Activated CD8-positive, alpha-beta memory T cell treated with anti-CD3 and anti-CD28 coated beads for 1 hour (primary cell): ENCODE measurements at places on chromosomes 11 and 22.

GRCh38 chr11:102552447-102553194 is 22.1 kb upstream of the MMP7 start:
- no peak for DNase-seq

DNA sequence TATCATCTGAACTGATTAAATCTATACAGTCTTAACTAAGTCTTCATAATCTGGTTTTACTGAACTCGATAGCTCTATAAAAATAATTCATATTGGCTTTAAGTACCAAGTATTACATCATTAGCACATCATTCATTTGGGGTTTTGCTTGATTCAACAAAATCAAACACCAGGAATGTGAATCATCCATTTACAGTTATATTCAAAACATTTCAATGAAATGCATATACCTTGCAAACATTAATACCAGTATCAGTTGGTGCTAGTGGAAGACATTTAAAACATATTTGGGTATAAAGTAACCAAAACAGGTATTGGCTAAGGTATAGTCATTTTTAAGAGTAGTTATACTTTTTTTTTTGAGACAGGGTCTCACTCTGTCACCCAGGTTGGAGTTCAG is 12.2 kb upstream of the CCDC89 start:
- no peak for DNase-seq

- no peak for DNase-seq
These were observed 5.5 kb upstream of the KCNJ1 start for GRCh38 chr11:128872594-128872993.

GRCh38 chr11:57787920-57788702 is 26.5 kb downstream of the CTNND1 start:
- no peak for DNase-seq

DNA sequence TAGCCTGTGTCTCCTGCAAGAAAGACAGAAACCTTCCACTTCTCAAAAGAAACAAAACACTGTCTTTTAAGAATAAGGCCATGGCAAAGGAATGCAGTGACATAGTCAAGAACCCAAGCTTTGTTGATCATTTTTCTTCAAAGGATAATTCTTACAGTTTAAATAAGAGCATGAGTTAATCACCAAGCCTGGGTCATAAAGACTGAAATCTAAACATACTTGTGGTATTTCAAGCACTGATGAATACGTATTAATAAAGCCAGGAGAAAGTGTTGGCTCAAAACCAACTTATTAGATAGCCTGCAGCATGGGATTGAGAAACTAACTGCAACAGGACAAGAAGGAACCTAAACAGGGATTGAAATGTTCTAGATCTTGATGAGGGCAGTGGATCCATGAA is 143.3 kb upstream of the MTNR1B start:
- no peak for DNase-seq

DNA sequence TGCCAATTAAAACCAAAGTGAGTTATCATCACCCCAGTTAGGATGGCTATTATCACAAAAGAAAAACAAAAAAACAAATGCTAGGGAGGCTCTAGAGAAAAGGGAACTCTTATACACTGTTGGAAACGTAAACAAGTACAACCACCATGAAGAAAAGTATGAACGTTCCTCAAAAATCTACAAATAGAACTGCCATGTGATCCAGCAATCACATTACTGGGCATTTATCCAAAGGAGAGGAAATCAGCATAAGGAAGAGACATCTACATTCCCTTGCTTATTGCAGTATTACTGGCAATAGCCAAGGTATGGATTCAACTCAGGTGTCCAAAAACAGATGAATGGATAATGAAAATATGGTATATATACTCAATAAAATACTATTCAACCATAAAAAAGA is 1145.1 kb downstream of the LRRC4C start:
- DNase-seq = no peak

DNA sequence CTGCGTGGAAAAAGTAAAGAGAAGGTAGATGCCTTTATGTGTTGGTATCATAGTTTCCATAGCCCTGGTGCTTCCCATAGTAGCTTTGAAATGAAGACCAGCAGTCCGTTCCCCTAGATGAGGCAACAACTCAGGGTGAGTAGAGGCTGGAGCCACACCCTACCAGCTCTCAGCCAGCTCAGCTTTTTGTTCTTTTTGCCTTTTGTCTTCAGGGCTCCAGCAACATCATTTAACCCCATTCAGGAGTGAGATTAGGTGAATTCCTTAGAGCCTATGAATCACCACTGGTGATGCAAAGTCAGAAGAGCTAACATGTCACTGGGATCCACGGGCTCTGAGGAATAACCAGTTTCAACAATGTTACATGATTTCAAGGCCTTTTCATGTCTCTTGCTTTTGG is 14.0 kb upstream of the SESN3 start:
- DNase-seq = no peak

DNA sequence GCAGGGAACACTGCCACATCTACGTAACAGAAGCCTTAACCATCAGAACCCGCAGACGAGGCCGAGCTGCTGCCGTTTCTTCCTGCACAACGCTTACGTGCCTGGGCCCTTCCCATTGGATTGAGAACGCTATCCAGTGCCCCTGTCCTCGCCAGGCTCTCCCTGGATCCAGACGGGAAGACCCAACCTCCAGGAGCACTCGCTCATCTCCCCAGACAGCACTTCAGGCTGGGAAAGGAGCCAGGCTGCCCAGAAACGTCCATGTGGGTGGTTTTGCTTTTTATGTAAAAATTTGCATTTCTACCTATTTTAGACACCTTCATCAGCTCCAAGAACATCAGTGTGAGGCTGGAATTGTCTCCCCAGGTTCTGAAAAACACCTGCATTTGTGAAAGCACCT is 7.3 kb upstream of the CRYBB3 start:
- no peak for DNase-seq

DNA sequence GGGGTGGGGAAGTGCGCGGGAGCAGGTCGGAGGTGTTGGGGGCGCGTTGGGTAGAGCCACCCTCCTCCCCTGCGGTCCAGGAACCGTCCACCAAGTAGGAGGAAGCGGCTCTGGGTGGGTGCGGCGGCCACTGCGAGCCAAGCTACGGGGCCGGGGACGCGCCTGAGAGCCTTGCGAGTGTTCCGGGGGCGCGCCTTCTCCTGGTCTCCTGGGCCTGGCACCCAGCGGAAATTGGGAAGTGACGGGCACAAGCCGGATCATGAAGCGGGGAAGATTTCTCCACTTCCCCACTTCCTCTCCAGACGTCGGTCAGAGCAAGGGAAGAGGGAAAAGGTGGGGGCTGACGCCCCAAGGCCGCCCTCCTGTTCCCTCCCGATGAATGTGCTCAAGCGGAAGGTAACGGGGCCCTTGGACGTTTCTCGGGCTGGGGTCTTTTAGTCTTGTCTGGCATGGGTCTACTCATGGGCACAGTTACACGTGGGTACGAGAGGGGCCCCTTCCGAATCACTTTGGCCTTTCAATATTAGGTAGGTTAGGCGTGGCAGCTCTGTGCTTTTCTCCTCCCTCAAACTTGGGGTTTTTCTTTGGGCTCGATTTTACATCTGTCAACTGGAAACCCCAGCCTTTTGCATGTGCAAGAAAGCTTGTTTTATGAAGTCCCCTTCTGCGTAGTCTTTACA is 865 bp downstream of the RBM14 start:
- DNase-seq = no peak
